ENCODE measurements at places on chromosomes 1 and 21. TPM values are rescaled to one million over a fixed set of nuclear protein-coding genes. Genes with fewer than 3 reads are reported as not detected.

DNA sequence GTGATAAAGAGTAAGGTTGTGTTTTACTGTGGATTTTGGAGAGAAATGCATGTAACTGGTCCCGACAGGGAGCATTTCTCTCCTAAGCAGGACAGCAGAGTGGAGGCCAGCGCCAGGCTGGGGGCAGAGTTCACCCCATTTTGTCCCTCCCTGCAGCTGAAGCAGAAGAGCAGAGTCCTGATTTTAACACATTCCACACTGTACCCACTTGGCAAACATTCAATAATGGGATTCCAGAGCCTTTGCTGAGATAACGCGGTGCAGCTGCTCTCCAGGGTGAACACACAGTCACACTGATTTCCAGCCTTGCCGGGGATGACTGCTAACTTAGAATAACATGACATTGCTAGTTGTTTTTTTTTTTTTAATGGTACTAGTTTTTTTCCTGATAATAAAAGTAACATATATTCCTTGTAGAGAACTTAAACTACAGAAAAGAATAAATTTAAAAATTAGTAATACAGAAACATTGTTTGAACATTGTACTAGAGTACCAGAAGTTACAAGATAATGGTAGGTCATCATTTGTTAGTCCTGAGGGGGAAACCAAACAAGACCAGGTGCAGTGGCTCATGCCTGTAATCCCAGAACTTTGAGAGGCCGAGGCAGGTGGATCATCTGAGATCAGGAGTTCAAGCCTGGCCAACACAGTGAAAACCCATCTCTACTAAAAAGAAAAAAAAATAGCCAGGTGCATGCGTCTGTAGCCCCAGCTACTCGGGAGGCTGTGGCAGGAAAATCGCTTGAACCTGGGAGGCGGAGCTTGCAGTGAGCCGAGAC lies 77.2 kb downstream of the SCCPDH start:
- H3K4me1 ChIP-seq = no peaks in the 10 kb centered on the region
- H3K27me3 ChIP-seq = no peaks in the 10 kb centered on the region
- H3K36me3 ChIP-seq = no peaks in the 10 kb centered on the region

GRCh38 chr1:178098262-178098661 lies 4.4 kb downstream of the RASAL2 start:
- H3K27ac ChIP-seq = peak overlapping the region; percentile 33
- H3K4me1 ChIP-seq = peaks cover 51% of the 10 kb centered on the region
- H3K36me3 ChIP-seq = no peaks in the 10 kb centered on the region
- no peak overlapping the region for H3K4me3 ChIP-seq

DNA sequence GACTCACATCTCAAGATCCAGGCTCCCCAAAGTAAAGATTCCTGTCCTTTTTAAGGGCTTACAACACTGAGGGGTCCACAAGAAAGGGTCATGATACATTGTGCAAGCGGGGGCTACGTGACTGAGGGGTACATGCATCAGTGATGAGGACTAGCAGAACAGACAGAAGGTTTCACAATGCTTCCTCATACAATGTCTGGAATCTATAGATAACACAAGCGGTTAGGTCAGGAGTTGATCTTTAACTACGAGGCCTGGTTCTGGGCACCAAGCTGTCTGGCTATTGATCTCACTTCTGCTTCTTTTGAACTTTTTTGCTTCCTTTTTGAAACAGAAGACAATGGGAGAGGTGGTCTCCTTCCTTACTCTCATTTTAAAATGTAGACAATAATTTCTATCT lies 718.6 kb downstream of the AMY1C start:
- H3K27ac ChIP-seq = no peak overlapping the region
- no peaks in the 10 kb centered on the region for H3K36me3 ChIP-seq
- H3K27me3 ChIP-seq = no peaks in the 10 kb centered on the region
- no peak overlapping the region for H3K4me3 ChIP-seq

LCE3D gene
- not detected for total RNA-seq

DNA sequence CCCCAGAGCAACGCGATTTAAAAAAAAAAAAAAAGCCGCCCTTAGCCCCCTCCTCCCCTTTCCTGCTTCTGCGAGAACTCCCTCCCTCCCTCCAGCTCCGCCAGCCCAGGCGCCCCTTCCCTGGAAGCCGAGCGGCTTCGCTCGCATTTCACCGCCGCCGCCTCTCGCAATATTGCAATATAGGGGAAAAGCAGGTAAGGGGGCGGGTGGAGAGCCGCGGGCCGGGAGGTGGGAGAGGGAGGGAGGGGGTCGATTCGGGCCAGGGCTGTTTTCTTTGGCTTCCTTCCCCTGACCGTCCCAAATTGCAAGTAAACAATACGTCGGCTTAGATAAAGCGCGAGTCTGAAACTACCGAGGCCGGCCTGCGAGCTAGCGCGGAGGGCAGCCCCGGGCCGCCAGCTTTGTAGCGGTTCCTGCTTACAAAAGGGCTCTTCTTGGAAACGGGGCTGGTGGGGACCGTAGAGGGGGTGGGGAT lies 408 bp downstream of the LMO4 start:
- H3K27ac ChIP-seq = peak overlapping the region; percentile 96
- peaks cover 28% of the 10 kb centered on the region for H3K4me1 ChIP-seq
- peaks cover 8% of the 10 kb centered on the region for H3K36me3 ChIP-seq
- H3K27me3 ChIP-seq = no peaks in the 10 kb centered on the region

DNA sequence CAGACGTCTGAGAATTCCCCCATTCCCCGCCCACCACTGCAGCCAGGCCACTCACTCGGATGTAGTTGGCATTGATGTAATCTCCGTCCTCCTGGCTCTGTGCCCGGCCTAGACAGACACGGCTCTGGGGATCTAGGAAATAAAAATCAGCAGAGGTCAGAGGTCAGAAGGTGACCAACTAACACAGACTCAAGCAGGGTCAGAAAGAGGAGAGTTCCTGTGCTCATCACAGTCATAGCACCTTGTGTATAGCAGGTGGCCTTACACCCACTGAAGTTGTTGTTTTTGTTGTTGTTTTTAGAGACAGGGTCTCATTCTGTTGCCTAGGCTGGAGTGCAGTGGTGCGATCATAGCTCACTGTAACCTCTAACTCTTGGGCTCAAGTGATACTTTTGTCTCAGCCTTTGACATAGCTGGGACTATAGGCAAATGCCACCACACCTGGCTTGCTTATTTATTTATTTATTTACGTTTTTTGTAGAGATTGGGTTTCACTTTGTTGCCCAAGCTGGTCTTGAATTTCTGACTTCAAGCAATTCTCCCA lies 4.9 kb downstream of the PTPN7 start:
- H3K27ac ChIP-seq = no peak overlapping the region
- no peak for DNase-seq
- H3K4me3 ChIP-seq = no peak overlapping the region
- H3K4me1 ChIP-seq = peaks cover 3% of the 10 kb centered on the region

- no peak overlapping the region for H3K27ac ChIP-seq
- peaks cover 42% of the 10 kb centered on the region for H3K27me3 ChIP-seq
- no peak overlapping the region for H3K4me3 ChIP-seq
- no peaks in the 10 kb centered on the region for H3K4me1 ChIP-seq
- no peaks in the 10 kb centered on the region for H3K36me3 ChIP-seq
Observed at GRCh38 chr1:22210176-22210575, 67.3 kb upstream of the WNT4 start.

- H3K36me3 ChIP-seq = no peaks in the 10 kb centered on the region
- H3K27me3 ChIP-seq = no peaks in the 10 kb centered on the region
- H3K4me3 ChIP-seq = no peak overlapping the region
- peak; percentile 75 for DNase-seq
- no peak overlapping the region for H3K27ac ChIP-seq
Observed at GRCh38 chr1:234862944-234863515, 253.1 kb upstream of the IRF2BP2 start.

DNA sequence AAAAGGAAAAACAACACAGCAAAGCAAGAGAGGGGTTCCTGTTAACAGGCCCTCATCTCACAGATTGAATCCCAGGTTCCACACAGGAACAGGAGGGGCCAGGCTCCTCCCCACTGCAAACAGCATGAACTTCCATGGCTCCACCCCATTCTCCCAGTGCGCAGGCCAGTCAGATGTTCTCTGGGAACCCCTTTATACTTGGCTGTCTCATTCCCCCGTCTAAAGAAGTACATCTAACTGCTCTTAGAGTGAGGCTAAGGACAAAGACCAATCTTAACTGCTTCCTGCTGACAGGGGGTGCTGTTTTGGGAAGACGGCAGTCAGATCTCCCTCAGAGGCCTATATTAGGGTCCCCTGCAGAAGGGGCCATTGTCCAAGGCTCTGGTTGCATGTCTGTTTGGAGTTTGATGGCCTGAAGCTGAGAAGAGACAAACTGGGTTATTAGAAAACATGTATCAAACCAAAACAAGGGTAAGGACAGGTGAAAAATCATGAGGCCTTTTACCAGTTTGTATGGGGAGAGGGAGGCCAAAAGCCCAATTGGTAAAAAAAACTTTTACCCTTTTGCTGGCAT lies 10.5 kb upstream of the NASP start:
- no peaks in the 10 kb centered on the region for H3K27me3 ChIP-seq
- H3K4me1 ChIP-seq = peaks cover 2% of the 10 kb centered on the region
- H3K27ac ChIP-seq = peak overlapping the region; percentile 55
- H3K4me3 ChIP-seq = no peak overlapping the region
- H3K36me3 ChIP-seq = no peaks in the 10 kb centered on the region

GRCh38 chr1:206969090-206969489 lies 1.2 kb downstream of the FCAMR start:
- H3K4me1 ChIP-seq = no peaks in the 10 kb centered on the region
- peak; percentile 6 for DNase-seq
- H3K36me3 ChIP-seq = no peaks in the 10 kb centered on the region
- peaks cover 13% of the 10 kb centered on the region for H3K27me3 ChIP-seq
- no peak overlapping the region for H3K27ac ChIP-seq

SEC22B gene
- 16.0 TPM for total RNA-seq

DNA sequence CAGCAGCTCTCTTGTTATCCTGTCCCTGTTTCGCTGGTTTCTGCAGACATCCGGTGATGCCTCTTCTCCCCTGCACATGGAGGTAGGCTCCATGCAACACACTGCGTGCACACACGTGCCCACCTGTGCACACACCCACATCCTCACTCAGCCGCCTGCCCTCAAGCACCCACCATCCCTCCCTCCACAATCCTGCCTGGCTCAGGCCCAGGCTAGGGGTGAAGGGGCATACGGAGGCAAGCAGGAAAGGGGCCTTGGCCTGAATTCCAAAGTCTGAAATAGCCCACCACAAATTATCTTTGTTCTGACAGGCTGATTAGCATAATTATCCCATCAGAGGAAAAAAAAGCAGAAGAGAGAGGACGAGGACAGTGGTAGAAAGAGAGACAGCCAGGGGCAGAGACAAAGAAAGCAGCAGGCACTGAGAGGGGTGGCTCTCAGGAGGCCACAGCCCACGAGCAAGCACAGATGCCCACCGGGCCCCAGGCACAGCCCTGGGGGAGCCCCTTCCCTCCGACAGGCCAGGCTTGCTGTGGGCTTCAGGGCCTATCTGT lies 73.2 kb downstream of the GRIK3 start:
- no peak for DNase-seq
- H3K27me3 ChIP-seq = no peaks in the 10 kb centered on the region
- H3K27ac ChIP-seq = no peak overlapping the region
- H3K36me3 ChIP-seq = no peaks in the 10 kb centered on the region
- H3K4me3 ChIP-seq = no peak overlapping the region

DNA sequence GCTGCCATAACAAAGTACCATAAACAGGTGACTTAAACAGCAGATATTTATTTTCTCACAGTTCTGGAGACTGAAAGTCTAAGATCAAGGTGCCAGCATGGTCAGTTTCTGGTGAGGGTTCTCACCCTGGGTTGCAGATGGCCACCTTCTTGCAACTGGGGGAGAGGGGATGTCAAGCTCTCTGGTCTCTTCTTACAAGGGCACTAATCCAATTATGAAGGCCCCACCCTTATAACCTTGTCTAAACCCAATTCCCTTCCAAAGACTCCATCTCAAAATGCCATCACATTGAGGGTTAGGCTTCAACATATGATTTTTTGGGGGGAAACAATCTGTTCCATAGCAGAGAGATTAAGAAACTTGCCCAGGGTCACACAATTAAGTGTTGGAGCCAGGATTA lies 24.8 kb upstream of the ANGPTL3 start:
- no peaks in the 10 kb centered on the region for H3K4me1 ChIP-seq
- no peak overlapping the region for H3K27ac ChIP-seq
- H3K4me3 ChIP-seq = no peak overlapping the region
- no peak for DNase-seq

GRCh38 chr1:202199040-202199889 lies 5.7 kb downstream of the LGR6 start:
- H3K27ac ChIP-seq = no peak overlapping the region
- no peaks in the 10 kb centered on the region for H3K36me3 ChIP-seq
- no peaks in the 10 kb centered on the region for H3K4me1 ChIP-seq
- peaks cover 36% of the 10 kb centered on the region for H3K27me3 ChIP-seq

DNA sequence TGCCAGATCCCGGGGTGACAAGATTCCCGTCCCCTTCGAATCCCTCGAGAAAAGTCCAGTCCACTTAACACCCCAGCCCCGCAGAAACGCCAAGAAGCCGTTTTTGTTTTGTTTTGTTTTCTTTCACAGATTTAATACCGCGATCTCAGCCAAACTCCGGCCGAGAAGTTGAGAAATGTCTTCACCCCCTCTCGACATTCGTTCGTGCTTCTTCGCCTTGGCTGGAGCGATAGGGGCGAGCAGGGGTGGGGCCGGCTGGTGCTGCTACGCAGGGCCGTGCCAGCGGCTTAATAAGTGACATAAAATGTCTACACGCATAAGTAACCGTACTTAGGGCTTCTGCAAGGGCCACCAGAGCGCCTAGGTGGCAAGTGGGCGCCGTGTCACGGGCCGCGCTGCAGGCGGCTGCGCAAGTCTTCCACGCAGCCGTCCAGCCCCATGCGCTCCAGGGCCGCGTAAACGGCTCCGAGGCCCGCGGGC lies 4.9 kb downstream of the TNFRSF25 start:
- no peak overlapping the region for H3K4me3 ChIP-seq
- no peak overlapping the region for H3K27ac ChIP-seq
- no peaks in the 10 kb centered on the region for H3K4me1 ChIP-seq
- no peaks in the 10 kb centered on the region for H3K36me3 ChIP-seq
- peaks cover 5% of the 10 kb centered on the region for H3K27me3 ChIP-seq
- DNase-seq = no peak

DNA sequence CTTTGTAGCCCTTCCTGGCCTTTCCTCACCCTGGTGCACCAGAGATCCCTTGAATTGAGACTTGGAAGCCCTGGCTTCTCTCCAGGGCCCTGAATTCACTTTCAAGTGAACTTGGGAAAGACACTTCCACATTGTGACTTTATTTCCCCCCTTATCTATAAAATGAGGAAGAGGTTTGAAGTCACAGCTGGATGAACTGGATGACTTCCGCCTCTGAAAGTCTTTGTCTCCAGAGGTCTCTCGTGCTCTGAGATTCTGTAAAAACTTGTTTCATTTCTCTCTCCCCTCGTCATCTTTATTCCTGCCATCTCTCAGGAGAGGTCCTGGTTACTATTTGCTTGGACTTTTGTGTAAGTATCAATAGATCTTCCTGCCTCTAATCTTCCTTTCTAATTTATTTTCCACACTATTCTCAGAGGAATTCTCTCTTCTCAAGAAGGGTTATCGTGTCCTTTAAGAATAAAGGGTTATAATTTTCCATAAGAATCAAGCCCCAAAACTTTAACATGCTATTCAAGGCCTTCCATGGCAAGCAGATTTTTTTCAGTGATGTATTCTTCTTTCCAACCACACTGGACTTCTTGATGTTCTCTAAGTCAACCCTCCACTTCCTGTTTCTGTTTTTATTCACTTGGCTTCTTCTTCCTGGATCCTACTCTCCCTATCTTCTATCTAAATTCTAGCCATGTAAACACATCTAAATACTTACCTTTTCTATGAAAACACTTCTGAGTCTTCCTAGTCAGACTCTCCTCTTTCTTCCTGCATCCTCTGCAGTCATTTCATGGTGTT lies 6.5 kb upstream of the RPTN start:
- H3K36me3 ChIP-seq = no peaks in the 10 kb centered on the region
- no peaks in the 10 kb centered on the region for H3K27me3 ChIP-seq
- no peaks in the 10 kb centered on the region for H3K4me1 ChIP-seq
- no peak for DNase-seq

GRCh38 chr1:34975338-34975737 lies 9.8 kb downstream of the TMEM35B start:
- no peaks in the 10 kb centered on the region for H3K36me3 ChIP-seq
- no peaks in the 10 kb centered on the region for H3K27me3 ChIP-seq
- no peak overlapping the region for H3K27ac ChIP-seq
- no peak for DNase-seq
